Spinal cord (tissue), 10 donors: ENCODE measurements at places on chromosomes 2 and 18. TPM values are rescaled to one million over a fixed set of nuclear protein-coding genes. Genes with fewer than 3 reads are reported as not detected.

Gene IFT172
- total RNA-seq: 35.0 TPM

Gene GPR45
- total RNA-seq: 0.99 TPM

Gene DTNA
- total RNA-seq: 90.4 TPM

Gene MOCOS
- total RNA-seq: 0.89 TPM

DNA sequence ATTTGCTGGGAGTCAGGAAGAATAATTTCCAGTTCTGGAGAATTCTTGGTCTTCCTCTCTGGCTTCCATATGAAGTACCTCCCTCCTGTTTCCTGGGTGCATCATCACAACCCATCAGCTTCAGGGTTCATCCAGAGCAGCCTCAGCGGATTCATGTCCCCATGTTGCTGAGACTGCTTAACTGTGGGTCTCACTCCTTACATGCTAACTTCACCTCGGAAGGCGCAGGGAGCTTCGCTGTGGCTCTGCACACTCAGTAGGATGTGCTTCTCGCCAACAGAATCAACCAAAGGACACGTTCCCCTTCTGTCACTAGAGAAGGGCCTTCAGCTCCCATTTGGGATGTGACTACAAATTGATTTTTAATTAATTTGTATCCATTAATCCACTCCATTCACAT, 24.2 kb downstream of the FBLN7 start:
- H3K27ac ChIP-seq: no peak overlapping the region
- H3K27me3 ChIP-seq: no peaks in the 10 kb centered on the region
- H3K4me1 ChIP-seq: no peaks in the 10 kb centered on the region
- no peak overlapping the region for H3K4me3 ChIP-seq

GRCh38 chr2:224310943-224311625, 90.8 kb downstream of the FAM124B start:
- H3K27me3 ChIP-seq: no peaks in the 10 kb centered on the region
- H3K4me1 ChIP-seq: no peaks in the 10 kb centered on the region
- no peak overlapping the region for H3K4me3 ChIP-seq
- H3K36me3 ChIP-seq: no peaks in the 10 kb centered on the region
- H3K27ac ChIP-seq: no peak overlapping the region
- no peak for DNase-seq

DNA sequence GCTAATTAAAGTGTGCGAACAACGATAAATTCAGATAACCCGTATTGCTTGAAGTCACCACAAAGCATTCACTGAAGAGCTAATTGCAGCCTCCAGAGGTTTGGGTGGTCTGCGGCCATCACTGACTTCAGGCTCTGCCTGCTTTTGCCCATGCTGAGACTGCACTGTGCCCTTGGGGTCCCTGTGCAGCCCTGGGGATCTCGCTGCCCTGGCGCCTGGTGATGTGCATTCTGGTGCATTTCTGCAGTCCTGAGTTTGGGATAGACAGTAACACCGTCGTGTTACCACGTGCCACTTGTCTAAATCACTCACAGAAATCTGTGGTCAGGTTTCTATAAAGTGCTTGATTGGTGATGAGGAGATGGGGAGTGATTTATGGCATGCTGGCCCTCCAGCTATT, 27.6 kb downstream of the LDLRAD4 start:
- no peak overlapping the region for H3K4me3 ChIP-seq
- no peak for DNase-seq
- no peak overlapping the region for H3K27ac ChIP-seq
- H3K36me3 ChIP-seq: peaks cover 16% of the 10 kb centered on the region

DNA sequence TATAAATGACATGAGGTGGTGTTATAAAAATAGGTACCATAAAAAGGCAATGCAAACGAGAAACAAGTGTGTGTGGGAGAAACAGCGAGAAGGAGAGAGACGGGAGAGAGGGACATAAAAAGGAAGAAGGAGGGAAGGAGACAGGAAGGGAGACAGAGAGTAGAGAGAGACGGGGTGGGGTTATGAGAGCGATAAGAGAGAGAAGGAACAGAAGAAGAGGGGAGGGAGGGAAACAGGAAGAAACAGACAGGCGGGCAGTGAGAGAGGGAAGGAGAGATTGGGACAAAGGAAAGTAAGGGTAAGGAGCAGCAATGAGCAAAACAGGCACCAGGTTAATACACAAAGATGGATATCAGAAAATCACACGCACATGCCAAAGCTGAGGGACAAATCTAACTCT, 83.7 kb downstream of the TGFA start:
- no peaks in the 10 kb centered on the region for H3K27me3 ChIP-seq
- no peak for DNase-seq
- peaks cover 3% of the 10 kb centered on the region for H3K36me3 ChIP-seq

GRCh38 chr2:98455494-98455976, 10.9 kb downstream of the INPP4A start:
- no peak for DNase-seq
- H3K36me3 ChIP-seq: peaks cover 14% of the 10 kb centered on the region
- peaks cover 32% of the 10 kb centered on the region for H3K4me1 ChIP-seq
- no peak overlapping the region for H3K27ac ChIP-seq
